ENCODE measurements at places on chromosomes 4 and X.
A peak's percentile ranks its signal among the peaks of the same experiment; 100 is the strongest.

GRCh38 chrX:135438734-135439043, 16.9 kb downstream of the SMIM10L2A start:
- DNase-seq = no peak

DNA sequence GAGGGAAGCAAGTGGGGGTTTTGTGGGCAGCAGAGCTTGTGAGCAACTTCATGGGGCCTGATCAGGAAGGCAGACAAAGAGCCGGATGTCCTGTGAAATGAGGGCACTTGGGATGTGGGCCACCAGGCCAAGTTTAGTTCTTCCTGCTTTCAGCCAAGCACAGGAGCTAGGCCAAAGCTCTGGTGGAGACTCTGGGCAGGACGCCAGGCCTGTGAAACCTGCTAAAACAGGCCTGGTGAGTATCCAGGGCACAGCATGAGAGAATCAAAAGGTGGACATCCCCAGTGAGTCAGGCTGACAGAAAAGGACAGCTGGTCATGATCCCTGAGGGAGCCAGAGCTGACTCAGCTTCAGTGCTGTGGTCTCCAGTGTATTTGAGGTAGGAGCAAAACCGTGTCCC, 95.7 kb downstream of the NPNT start:
- DNase-seq = peak; percentile 75

DNA sequence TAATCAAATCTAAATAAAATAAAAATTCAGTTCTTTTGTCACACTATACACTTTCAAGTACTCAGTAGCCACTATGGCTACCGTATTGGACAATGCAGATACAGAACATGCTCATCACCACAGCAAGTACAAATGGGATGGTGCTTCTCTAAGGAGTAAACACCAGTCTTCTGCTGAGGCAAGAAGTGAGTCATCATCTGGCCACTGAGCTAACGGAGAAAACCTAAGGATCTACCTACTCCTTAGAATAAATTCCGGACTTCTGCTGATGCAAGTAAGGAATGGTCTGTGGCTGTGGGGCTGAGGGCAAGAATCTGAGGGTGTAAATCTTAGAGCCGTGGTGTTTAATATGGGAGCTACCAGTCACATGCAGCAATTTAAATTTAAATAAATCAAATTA, 11.3 kb upstream of the RBMXL3 start:
- no peak for DNase-seq

GRCh38 chr4:139901531-139902320, 236.1 kb downstream of the MGST2 start:
- DNase-seq = peak; percentile 47

DNA sequence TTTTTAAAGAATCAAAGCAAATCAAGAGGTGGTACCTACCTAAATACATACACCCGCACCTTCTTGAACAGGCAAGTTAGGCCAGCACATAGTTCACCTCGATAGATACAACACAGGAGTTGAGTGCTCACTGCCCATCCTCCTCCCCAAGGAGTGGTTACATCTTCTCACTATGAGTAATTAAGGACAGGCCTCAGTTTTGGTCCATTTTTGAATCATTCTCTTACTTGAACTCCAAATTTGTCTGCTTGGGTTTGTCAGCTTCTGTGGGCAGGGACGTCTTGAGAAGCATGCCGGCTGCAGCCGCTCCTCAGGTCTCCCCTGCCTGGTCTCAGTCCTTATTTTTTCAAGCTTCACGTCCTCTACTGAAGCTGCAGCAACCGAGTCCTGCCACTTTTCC, 190.6 kb upstream of the RBPJ start:
- no peak for DNase-seq

DNA sequence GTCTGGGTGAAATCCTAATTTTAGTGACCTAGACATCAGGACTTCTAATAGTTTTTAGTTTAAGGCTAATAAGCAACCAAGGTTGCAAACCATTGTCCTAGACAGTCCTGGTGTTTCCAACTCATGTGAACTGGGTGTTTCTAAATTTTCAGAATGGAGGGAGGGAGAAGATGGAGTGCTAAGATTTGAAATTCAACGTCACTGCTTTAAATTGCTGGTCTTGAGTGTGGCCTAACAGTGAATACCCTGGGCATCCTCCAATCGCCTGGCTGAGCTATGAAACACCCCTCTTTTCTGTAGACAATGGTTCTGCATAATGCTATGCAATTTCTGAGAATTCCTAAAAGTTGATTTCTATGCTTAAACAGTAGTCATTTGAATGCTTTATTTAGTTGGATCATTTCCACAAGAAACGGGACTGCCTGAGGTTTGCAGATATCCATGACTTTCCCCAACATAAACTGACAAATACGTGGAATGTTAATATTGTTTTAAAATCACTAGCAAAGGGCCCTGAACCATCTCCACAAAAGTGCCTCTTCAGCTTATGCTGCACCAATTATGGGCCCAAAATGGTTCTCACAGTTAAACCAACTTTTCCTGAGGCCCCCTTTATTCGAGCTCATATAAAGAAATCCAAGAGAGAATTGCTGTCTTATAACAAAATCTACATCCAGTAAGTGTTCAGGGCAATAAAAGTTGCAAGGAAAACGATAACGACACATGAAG, 1.1 kb downstream of the FBXL5 start:
- peak; percentile 65 for DNase-seq

- no peak for DNase-seq
Measured at GRCh38 chr4:53997898-53998297, 66.5 kb downstream of the CHIC2 start.

DNA sequence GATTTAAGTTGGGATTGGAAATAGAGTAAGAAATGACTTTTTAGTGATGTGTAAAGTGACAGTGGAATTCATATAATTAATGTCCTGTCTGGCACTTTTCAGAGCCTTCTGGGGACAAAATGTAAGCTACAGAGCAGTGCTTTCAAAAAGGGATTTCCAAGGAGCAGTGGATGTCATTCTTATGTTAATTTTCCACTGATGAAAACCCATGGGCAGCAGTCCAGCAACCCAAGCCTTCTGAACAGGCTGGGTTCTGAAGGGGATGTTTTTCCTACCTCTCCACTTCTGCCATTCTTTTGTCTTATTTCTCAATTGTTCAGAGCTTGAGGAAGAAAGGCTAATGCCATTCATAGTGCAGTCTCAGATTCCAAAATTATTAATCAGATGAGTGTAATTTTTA, 717.6 kb upstream of the HS3ST1 start:
- DNase-seq = no peak

DNA sequence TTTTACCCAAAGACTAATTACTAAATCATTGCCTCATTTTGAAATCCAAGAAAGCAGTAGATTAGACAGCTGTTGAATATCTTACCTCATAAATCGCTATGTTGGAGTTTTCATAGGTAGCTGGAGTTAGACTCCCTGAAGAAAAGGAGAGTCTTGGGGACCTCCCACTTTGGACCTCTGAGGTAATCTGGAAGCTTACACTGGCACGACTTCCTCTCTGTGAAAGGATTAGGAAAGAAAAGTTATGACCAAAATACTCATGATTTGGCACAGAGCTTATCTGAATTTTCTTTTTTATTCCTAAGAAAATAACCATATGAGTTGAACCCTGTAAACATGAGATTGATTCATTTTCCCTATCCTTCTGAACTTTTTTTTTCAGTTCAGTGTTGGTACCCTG, 40.6 kb downstream of the GUCY2F start:
- DNase-seq = no peak

- DNase-seq = no peak
Measured at GRCh38 chr4:78610546-78611214, 59.1 kb downstream of the ANXA3 start.

DNA sequence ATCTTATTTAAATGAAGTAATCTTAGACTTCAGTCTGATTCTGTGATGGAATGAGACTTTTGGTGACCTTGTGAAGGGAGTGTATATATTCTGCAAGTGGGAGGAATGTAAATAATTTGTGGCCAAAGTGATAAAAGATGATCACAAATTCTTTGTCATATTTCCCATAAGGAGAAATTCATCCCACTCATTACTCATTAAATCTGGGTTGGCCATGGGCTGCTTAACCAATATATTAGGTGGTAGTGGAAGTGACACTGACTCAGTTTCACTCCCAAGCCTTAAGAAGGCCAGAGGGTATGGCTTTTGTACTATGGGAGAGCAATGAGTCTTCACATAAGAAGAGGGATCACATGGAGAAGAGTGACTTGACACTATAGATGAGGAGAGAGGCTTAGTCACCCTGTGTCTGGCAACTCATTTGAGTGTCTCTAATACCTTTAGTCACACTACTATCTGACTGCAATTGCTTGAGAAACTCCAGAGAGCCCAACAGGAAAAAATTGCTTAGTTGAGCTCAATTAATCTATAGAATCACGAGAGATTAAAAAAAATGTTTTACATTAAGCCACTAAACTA, 408.2 kb upstream of the PITX2 start:
- DNase-seq = no peak

DNA sequence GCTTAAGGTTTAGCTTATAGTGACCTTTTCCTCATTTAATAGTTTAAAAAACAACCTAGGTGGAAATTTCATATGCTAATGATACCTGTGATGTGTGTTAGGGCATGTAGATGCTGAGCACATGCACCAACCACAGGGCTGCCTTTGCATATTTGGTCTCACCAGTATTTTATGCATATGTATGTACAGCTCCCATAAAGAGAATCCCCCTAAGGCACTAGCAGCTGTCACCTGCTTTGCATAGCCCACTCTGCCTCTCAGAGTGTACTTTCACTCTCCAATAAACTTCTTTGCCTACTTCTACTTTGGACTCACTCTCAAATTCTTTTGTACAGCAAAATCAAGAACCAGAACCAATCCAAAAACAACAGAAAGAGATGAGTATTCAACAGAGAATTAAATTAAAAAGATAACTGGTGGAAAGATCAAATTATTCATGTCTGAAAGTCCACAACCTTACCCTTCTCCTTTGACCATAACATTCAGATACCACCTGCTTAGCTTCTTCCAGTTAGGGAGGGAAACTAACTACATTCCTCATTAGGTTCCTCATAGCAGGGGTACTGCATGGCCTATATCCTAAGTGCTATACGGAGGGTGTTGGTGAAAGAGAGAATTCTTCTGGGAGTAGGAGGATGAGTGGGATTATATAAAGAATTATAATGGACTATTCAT, 250.5 kb downstream of the STPG2 start:
- DNase-seq = no peak

- no peak for DNase-seq
Measured at GRCh38 chrX:114058988-114059418, 524.9 kb upstream of the HTR2C start.

GRCh38 chr4:58261526-58261925, 1151.3 kb upstream of the IGFBP7 start:
- DNase-seq = no peak

DNA sequence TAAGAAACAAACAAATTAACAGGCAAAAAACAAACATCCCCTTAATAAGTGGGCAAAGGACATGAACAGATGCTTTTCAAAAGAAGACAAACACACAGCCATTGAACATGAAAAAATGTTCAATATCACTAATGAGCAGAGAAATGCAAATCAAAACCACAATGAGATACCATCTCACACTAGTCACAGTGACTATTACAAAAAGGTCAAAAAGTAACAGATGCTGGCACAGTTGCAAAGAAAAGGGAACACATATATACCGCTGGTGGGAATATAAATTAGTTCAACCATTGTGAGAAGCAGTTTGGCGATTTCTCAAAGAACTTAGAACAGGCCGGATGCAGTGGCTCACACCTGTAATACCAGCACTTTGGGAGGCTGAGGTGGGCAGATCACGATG, 146.1 kb upstream of the NEIL3 start:
- no peak for DNase-seq

DNA sequence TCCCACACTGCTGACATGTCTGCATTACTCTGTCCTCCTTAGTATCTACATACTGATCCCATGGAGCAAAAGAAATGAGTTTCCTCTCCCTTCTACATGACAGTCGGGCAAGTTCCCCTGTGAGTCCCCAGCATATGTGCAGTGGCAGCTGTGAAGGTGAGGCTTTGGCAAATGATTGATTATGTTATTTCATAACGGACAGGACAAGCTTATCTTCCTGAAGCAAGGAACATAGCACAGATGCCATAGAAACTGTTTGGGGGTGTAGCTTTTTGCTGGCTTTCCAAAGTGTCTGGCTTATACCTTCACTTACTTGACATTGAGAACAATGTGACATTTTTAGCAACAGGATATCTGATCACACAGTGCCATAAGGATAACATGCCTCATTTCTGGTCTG, 136.8 kb upstream of the PDLIM3 start:
- no peak for DNase-seq

DNA sequence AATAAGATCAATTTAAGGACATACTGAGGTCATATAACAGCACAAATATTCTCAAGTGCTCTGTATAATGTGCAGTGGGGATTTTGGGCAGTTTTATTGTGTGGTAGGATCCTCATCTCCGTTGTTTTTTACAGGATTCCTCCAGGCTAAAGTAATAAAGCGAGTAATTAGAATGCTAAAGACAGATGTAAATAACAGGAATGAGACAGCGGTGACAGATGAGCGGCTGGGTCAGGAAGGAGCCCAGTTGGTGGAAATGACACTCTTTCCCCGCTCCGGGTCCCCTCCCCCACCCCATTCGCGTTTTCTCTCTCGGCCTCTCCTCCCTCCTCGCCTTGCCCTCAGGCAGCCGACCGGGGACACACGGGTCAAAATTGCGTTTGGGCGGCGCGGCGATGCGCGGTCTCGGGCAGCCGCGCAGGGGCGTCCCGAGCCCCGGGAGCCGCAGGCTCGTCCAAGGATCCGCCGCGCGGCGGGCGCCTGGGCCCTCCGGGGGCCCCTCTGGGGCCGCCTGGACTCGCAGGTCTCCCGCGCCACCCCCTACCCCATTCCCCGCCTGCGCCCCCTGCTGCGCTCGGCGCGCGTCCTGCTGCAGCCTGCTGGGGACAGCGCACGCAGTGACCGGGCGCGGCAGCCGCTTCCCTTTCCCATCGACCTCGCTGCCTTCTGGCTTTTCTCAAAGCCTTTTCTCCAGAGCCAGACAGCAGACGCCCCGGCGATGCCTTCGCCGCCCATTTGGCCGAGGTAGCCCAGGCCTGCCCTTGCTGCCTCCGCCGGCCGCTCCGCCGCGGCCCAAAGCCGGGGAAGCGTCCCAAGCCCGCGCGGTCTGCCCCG, 16.2 kb downstream of the POU4F2 start:
- no peak for DNase-seq

GRCh38 chr4:143417679-143418403, 81.2 kb downstream of the GAB1 start:
- DNase-seq = no peak

GRCh38 chrX:130994671-130995070, 63.5 kb upstream of the ARHGAP36 start:
- no peak for DNase-seq

DNA sequence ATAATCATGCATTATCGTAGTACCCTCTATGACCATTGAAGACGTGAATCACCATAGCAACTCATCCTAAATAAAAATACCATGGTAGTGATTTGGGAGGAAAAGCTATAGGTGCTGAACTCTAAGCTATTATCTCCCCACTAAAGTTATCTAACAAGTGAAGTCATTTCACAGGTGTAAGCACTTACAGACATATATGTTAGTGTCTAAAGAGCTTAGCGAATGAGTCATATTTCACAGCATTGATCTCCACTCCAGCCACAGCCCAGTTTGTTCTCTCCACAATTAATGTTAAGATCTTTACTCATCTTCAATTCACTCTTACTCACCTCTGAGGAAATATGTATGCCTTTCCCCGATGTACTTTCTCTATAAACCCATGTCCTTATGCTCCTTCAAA, 57.0 kb downstream of the DCAF8L1 start:
- DNase-seq = no peak

Data from midbrain (tissue), 1 donor.